B cell (primary cell): ENCODE measurements at places on chromosomes 16 and 17.

DNA sequence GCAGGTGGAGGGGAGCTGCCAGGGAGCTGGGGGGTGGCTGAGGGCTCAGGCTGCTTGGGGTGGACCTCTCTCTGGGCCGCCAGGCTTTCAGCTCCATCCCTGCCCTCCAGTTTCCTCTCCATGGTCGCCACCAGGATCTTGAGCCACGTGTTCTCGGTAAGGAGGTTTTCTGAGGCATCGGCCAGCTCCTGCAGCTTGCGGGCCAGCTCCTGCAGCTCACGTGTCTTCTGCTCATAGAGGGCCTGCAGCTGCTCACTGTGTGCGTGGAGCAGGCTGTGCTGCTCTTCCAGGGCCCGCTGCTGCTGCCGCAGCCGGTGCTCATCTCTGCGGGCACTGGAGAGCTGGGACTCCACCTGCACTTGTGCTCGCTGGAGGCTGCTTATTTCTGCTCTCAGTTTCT is 11.0 kb downstream of the SNN start:
- DNase-seq: no peak

DNA sequence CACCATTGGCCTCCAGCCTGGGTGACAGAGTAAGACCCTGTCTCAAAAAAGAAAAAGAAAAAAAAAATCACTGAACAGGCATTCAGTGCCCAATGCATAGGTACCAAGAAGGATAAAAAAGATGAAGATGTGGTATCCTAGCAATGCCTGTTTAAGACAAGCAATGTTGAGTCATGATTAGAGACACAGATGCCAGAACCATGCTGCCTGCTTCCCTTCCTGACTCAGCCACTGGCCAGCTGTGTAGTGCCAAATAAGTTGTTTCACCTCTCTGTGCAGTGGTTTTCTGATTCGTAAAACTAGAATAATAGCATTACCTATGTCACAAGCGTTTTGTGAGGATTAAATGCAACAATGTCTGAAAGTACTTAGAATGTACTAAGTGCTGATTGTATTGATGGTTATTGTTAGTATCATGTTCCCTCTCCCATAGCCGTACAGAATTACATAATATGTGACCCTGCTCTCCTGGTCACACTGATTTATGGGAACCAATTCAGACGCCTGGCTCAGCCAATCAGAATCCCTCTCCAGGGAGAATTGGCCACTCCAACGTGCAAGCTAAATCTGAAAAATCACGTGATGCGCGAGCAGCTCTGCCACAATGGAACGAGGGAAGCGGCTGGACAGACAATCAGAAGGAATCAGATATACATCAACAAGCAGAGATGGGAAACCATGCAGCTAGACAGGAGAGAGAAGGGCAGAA is 241.9 kb downstream of the SLC39A11 start:
- no peak for DNase-seq

DNA sequence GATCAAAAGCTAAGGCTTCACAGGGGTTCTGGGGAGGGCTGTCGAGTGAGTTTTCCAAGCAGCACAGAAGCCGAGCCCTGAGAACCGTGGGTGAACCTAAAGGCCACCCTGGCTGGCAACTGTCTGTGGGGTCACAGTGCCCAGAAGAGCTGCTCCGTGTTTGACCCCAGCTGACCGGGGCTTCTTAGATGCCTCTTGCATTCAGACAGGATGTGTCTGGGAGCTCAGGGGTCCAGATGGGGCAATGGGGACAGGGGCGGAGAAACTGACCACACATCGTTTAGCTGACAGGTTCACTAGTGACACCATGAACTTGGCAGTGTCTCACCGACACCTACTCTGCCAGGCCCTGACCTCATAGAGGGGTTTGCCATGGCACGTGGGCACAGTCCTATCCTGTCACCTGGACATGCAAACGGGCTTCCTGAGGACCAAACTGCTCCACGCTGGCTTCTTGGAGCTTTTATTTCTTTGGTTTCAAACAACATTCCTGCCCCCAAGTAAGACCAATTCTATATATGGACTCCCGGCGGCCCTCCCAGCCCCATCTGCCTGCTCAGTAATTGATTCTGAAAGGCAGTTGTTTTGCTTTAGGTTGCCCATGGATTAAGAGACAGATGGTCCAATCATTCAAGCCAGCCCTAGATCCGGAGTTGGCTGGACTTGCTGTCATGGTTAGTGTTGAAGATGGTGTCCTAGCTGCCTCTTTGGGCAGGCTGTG is 22.2 kb downstream of the WSCD1 start:
- DNase-seq: no peak

- no peak for DNase-seq
Observed at GRCh38 chr17:28885951-28886350, 11.6 kb downstream of the FLOT2 start.

DNA sequence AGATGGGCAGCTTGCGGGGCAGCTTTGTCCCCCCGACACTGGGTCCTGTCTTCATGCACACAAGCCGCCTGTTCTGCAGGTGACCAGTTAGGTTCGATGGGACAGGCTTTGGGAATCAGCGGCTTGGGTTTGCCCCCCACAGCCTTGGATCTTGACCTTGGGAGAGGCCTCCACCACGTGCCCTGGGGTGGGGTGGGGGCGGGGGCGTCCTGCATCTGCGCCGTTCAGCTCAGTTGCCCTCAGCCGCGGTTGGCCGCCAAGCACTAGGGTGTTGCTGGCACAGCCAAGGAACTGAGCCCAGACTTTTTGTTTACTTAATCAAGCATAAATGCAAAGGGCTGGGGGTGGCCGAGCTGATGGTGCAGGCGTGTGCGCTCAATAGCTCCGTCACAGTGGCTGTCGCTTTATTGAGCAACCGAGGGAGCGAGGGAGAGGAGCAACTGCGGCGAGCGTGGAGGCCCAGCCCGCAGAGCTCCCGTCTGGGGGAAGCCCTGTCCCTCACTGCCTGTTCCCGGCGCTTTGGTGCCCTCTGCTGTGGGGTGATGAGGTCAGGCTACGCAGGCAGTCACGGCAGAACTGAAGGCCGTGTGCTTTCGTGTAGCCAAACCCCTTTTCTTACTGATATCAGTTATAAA is 33.9 kb downstream of the JPH3 start:
- peak; percentile 82 for DNase-seq

DNA sequence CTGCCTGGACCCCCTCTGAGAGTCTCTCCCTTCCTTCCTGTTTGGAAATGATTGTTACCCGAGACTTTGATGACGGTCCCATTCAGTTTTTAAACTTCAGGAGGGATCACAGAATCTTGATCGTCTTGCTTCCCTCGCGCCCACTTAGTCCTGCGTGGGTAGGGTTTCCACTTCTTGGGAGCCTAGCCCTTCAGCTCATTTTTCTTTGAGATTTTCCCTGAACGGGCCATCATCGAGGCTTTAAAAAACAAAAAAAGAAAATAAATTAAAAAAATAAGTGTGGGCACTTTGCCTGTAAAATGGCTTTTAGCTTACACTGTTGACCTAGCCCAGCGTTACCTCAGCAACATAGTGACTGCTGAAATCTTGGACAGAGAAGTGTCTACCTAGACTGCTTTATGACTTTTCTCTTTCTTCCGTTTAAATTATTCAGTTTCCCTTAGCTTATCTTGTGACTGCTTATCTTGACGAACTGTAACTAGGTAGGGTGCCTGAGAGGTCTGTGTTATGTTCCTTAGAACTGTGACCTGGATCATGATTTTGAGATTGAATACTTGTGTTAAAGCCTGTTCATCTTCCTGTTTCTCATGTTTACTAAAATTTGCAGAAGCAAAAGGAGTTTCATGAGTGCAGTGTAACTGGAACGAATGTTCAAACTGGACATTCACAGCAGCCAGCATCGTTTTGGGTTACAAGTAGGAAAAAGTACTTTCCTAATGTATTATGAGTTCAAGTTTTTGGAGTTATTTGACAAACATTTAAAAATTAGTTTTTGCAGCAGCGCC is 874 bp downstream of the WWP2 start:
- DNase-seq: peak; percentile 69

GRCh38 chr17:64244165-64244564 is 18.9 kb downstream of the TEX2 start:
- DNase-seq: no peak

DNA sequence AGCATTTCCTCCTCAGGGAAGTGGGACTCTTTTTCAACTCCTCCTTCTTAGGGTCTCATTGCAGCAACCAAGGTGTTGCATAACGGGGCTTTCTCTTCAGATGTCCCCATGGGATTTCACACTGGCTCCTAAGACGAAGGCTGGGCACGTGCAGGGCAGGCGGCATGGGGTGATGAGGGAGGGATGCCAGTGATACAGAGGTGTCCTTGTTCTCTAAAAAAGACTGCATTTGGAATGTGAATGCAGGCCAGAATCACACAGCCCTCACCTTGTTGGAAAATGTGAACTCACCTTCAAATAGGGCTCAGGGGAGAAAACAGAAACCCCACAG is 105.6 kb downstream of the XYLT1 start:
- DNase-seq: peak; percentile 29

DNA sequence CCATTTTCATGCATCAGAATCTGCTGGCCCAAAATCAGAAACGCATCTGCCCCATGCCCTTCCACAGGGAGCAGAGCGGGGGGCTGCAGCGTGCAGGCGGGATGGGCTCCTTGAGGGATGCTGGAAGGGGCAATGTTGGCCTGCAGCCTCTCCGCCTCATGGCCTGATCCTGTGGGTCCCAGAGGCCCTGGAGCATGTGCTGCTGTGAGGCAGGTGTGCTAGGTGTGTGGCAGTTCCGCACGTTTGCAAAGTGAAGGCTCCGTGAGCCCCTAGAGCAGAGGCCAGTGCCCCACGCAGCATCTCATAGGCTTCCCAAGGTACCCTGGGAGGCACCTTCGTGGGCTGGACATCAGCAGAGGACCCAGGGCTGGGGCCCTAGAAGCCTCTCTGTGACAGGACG is 36.4 kb upstream of the CDH15 start:
- DNase-seq: no peak

GRCh38 chr16:52309446-52310416 is 237.2 kb downstream of the TOX3 start:
- no peak for DNase-seq

DNA sequence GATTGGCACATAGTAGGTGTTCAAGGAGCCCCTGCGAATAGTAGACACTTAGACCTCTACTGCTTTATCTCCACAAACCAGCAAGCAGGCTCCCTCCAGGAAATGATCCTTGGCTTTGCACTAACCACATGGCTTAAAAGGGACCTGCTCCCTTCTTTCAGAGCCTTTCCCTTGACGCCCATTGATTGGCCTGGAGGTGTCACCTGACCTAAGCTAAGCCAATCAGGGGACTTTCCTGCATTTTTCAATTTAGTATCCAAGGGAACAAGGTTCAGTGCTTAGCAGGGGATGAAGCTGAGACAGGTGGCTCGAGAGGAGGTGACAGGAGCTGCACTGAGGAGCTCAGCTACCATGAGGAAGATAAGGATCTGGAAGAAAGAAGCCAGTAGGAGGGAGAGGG is 52.8 kb downstream of the CLEC19A start:
- no peak for DNase-seq
